GM10248 (cell line): ENCODE measurements at places on chromosomes 7 and 10.

DNA sequence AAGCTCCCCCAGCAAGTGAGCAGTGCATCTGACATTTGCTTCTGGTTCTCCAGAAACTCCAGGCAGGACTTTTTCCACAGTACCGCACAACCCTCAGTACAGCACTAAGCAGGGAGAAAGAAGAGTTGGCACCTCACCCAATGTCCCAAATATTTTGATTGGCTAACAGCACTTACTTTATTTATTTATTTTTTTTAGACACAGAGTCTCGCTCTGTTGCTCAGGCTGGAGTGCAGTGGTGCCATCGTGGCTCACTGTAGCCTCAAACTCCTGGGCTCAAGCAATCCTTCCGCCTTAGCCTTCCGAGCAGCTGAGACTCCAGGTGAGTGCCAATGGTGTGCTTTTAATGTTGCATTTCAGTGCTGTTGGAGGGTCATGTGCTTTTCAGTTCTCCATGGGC is 200.3 kb upstream of the ZMIZ1 start:
- DNase-seq = no peak

DNA sequence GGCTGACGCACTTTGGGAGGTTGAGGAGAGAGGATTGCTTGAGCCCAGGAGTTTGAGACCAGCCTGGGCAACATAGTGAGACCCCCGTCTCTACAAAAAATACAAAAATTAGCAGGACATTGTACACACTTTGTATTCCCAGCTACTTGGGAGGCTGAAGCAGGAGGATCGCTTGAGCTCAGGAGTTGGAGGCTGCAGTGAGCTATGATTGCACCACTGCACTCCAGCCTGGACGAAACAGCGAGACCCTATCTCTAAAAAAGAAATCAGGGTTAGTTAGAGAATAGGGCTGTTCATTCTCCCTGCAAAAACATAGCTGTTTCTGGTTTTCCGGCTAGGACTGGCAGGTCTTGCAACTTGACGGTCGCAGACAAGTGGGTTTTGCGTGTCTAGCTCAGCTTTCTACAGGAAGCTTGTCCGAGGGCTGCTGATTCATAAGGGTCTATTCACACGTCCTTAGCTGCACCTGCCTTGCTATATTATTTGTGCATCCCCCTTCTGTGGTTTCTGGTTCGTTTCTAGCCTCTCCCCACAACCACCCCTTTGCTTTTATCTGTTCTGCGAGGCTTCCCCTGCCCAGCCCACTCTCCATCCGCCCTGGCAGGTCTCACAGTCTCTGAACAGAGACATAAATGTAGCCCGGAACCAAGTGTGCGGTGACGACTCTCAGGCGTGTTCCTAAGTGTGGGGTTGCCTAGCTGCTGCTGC is 10.7 kb downstream of the AMZ1 start:
- peak; percentile 92 for DNase-seq

DNA sequence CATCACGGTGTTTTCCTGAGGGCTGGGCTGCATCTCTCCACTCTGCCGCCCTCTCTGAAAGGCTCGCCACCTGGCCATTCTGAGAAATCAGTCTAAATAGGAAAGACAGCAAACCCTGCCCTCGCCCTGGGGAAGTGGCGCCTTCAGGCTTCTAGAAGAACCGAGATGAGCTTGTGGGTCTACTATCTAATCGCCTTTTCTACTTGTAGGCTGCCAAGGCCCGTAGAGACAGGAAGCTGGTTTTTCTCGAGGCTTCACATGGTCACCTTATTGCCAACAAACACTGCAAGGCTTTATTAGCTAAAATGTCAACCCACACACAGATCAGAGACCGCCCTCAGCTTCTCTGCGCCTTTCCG is 21.4 kb downstream of the LAT2 start:
- peak; percentile 75 for DNase-seq

DNA sequence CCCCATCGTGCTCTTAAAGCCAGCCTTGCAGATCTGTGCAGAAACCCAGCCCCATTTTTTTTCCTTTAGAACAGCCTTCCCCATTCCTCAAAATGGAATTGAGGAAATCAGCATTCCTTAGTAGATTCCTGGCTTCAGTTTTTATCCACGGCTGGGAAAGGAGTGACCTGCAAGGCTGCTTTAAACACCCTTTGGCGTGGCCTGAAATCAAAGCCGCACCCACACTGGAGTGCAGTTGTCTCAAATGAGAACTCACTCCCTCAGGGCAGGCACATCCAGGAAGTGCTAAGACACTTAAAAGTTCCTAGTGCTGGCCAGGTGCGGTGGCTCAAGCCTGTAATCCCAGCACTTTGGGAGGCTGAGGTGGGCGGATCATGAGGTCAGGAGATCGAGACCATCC is 34.8 kb downstream of the HTR5A start:
- DNase-seq = no peak

DNA sequence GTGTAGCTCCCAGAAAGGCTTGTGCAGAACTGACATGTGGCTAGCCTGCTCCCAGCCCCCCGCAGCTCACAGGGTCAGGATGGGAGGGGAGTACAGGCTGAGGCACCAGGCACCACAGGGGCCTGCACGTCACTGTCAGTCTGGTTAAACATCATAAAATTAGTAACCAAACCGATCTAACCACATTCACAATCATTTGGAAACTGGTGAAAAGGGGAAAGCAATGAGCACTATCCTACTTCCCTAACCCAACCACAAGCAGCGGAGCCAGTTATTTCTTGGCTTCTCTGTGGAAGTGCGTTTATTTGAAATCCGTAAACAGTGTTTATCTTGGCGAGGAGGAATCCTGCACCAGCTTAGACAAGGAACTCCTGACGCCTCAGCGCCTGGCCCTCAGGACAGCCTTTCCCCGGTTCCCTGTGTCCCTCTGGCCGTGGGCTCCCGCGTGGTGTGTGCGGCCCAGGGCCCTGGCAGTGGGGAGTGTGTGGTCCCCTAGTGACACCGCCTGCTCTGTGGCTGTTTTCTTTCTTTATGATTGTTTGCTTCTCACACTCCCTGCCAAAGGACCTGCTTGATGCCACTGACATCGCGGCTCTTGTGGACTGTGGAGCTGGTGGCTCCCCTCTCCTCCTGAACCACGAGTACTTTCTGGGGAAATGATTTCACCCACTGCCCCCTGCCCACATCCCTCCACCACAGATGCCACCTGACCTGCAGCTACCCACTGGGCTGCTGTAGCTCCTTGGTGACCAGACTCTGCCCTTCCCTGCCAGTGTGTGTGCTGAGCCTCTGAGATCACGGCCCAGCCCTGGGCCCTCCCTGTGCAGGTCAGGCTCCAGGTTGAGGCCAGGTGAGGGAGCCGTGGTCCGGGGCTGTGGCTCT is 38.0 kb downstream of the INPP5A start:
- peak; percentile 72 for DNase-seq

DNA sequence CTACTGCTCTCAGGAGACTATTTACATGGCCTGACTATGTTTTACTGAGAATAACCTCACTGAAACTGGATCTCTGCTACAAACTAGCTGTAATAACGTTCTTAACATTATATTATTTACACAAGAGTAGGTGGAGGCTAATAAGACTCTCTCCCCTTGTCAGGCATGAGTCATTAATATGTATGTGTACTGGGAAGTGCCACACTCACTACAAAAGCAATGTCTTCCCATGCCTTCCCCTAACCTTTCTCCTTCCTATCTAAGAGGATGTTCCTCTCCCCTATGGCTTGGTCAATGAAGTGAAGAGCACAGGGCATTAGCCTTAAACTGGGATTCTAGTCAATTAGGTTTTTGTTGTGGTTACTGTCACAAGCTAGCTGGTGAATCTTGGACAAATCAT is 147.9 kb downstream of the DGKB start:
- DNase-seq = no peak

GRCh38 chr7:79876848-79877252 is 257.8 kb upstream of the GNAI1 start:
- no peak for DNase-seq

DNA sequence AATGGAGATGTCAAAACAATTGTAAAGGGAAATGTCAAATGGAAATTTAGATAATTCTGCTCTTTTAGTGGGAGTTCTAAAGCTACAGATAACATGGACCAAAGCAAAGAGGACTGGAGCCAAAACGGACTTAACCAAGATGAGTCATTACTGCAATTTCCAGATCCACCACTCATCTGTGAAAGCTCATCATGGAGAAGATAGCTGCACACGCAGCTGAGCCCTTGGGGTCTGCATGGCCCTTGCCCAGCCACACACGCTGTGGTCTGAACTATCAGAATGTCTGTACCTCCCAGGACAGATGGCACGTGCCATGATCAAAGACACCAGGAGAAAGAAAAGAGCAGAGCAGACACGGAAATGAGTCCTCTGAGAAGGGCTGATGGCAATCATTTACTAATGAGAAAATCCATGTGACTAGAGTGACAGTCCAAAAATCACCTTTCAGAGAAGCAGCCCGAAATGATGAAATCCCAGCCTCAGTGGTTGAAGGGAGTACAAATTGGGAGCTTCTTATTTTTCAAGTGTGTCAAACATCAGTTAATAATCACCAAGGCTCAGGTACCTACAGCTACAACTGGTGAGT is 177.9 kb upstream of the MGMT start:
- no peak for DNase-seq

DNA sequence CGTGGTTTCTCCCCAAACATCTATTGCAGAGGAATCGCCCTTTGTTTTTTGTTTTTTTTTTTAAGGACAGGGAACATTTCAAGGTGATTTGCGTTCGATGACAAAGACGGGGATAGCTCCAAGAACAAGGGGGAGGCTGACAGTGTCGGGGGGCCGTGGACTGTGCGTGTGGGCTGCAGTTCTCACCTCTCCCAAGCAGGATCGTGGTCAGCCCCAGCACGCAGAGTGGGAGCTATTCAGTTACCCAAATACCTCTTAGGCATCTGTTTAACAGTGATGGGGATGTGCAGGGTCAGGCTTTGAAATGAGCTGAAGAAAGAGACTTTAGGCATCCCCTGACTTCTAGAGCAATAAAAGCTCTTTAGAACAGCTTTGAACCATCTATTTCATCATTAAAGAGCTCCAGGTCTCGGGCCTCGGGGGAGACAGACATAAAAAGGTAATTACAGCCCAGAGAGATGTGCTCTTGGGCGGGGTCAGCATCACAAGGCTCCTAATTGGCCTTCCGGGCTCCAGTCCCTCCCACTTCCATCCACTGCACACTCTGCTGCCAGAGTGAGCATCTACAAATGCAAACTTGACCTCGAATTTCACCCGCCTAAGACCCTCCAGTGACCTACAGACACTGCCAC is 97.3 kb downstream of the MYL10 start:
- no peak for DNase-seq

DNA sequence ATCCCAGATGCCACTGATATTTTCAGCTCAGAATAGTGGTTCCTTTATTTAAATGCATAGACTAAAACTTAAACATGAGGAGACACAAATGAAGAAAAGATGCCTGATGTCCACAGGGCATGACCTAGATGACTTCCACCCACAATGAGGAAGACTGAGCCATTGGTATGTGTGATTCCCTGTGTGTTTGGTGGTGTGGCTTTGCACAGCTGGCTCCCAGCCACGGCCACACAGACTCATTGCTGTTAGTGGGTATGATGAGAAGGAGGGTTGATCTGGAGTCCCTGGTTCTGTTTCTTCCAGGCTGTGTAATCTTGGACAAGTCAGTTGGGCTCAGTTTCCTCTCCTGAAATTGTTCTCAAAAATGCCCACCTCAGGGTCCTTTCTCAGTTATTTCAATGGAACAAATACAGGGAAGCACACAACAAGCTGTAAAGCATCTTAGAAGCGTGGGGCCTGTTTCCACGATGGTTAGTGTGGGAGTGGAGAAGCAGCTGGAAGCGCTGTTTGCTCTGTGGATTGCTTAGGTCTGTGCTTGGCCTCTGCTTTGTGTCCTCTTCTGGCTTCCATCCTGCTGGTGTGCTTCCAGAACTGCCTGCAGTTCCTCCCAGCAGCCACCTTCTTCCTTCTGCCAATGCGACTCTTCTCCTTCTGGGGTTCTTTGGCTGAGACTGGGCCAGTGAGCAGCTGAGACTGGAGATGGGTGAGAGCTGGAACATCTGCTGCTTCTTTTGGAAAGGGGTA is 303.7 kb downstream of the BMPER start:
- no peak for DNase-seq

GRCh38 chr10:57699944-57700343 is 567.8 kb downstream of the IPMK start:
- DNase-seq = no peak

DNA sequence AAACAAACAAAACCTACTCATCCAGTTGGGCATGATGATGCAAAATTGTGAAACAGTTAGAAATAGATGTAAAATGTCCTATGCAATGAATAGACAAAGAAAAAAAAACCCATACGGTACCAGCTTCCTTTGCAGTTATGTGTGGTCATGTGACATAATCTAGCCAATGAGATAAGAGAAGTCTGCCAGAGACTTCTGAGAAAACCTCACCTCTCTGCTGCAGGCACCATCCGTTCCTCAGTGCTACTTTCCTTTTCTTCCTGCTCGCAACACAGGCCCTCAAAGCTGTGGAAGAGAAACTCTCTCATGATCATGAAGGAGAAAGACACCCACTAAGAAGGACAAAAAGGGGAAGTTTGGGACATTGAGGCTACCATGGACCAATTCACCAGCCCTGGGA is 76.8 kb upstream of the CARD11 start:
- DNase-seq = no peak

DNA sequence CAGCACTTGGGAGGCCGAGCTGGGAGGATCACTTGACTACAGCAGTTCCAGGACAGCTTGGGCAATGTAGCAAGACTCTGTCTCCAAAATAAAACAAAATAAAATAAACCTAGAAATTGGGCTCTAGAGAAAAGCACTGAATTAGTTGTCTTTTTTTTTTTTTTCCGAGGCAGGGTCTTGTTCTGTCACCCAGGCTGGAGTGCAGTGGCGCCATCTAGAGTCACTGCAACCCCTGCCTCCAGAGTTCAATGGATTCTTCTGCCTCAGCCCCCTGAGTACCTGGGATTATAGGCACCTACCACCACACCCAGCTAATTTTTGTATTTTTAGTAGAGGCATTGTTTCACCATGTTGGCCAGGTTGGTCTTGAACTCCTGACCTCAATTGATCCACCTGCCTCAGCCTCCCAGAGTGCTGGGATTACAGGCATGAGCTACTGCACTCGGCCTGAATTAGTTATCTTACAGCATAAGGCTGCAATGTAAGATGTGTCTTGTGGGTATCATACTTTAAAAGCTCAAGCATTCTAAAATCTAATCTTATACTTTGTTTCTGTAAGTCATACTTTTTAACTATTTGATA is 12.8 kb downstream of the MEIG1 start:
- no peak for DNase-seq

GRCh38 chr10:90168244-90168643 is 466.9 kb downstream of the KIF20B start:
- DNase-seq = no peak

- DNase-seq = no peak
Observed at GRCh38 chr7:106231856-106232490, 52.8 kb downstream of the NAMPT start.

DNA sequence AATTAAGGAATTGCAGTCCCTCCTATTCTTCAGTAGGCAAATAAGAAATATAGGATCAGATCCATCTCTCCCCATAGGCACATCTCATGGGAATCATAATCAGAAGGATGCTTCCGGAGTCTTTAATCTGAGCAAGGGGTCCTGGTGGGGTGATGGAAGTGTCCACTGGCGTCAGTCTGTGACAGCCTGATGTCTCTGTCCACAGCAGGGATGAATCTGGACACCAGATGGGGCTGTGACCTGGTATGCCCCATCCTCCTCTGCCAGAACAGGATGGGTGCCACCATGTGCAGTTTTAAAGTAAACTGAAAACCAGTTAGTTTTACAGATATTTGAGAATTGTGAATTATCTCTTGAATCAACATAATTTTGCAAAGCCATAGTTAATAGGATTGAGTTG is 148.7 kb downstream of the C1GALT1 start:
- DNase-seq = no peak

- DNase-seq = no peak
Observed at GRCh38 chr10:54985732-54986131, 184.7 kb upstream of the PCDH15 start.

GRCh38 chr7:70660154-70660818 is 471.7 kb upstream of the GALNT17 start:
- DNase-seq = no peak
